ENCODE measurements at places on chromosomes 6 and 20. TPM values are rescaled to one million over a fixed set of nuclear protein-coding genes. Genes with fewer than 3 reads are reported as not detected.

The BPIFA1 gene
- total RNA-seq, result not detected

The FKBP1C gene
- total RNA-seq, result 0.33 TPM

The KCNK15 gene
- total RNA-seq, result 8.5 TPM

The TINAG gene
- not detected for total RNA-seq

The ANKRD66 gene
- not detected for total RNA-seq

The DPPA5 gene
- total RNA-seq, result not detected

The DNAAF9 gene
- 13.3 TPM for total RNA-seq

The PBOV1 gene
- total RNA-seq, result not detected

The BPIFB6 gene
- total RNA-seq, result not detected

The MEI4 gene
- total RNA-seq, result not detected

The TRIM10 gene
- total RNA-seq, result not detected

The DEF6 gene
- total RNA-seq, result 0.18 TPM

The RHAG gene
- total RNA-seq, result not detected

The SCUBE3 gene
- 1.8 TPM for total RNA-seq

The SLC17A2 gene
- total RNA-seq, result not detected

The ADGRG6 gene
- 1.7 TPM for total RNA-seq

The LTB gene
- not detected for total RNA-seq

The CRISP2 gene
- not detected for total RNA-seq

The SERINC3 gene
- total RNA-seq, result 113 TPM

The GCNT2 gene
- total RNA-seq, result not detected

The PRR18 gene
- not detected for total RNA-seq

The CFB gene
- 32.9 TPM for total RNA-seq

The PFDN4 gene
- 1,207 TPM for total RNA-seq

The KCNG1 gene
- 3.0 TPM for total RNA-seq

The GABBR1 gene
- total RNA-seq, result 11.7 TPM

The RGS17 gene
- total RNA-seq, result 7.8 TPM

The DLK2 gene
- 0.36 TPM for total RNA-seq

The NEURL2 gene
- total RNA-seq, result 6.8 TPM

The KIF6 gene
- total RNA-seq, result 0.08 TPM

The HAO1 gene
- total RNA-seq, result not detected

The PPIL6 gene
- 0.65 TPM for total RNA-seq

The ENPP4 gene
- 0.99 TPM for total RNA-seq

The FLRT3 gene
- 0.54 TPM for total RNA-seq

The LINC00237 gene
- total RNA-seq, result not detected

The ZBTB46 gene
- total RNA-seq, result 1.1 TPM
